Breast epithelium (tissue), 4 donors: ENCODE measurements at places on chromosomes 13 and 19. TPM values are rescaled to one million over a fixed set of nuclear protein-coding genes. Genes with fewer than 3 reads are reported as not detected.

DNA sequence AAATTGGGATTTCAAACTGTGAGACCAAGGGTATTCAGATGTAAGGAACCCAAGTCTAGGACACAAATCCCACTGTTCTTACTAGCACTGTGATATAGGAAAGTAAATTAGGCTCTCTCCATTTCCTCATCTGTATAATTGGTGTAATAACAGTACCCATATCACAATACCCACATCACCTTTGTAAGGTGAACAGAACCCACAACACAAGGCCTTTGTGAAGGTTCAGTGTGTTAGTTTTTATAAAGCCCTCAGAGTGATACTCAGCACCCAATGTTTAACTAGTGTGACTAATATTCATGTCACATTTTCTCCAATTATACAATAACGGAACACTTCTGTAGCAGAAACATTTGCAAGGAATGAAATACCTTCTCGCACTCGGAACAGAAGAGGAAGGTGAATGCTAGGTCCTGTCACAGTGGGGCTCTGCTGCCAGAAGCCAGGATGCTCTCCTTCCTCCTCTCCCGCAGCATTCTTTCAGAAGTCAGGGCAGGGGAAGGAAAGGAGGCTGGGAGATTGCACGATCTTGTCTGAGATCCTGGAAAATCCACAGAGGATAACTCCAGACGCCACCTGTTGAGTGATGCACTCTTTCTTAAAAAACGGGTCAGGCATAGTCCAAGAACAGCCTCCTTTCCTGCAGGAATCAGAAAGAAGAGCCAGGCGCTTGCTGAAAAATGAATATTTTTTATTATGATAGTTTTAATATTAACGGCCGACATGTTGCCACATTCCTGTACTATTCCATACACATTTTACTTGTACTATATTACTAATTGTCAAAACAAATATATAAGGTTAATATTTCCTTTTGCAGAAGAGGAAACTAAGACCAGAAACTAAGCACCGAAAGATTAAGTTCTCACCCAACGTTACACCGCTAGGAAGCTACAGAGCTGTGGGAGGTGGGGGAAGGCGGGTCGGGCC, 762 bp downstream of the ZNF45 start:
- DNase-seq: no peak

Gene KLHL1
- total RNA-seq: not detected

GRCh38 chr13:40568246-40569023, 98.0 kb downstream of the FOXO1 start:
- DNase-seq: no peak

DNA sequence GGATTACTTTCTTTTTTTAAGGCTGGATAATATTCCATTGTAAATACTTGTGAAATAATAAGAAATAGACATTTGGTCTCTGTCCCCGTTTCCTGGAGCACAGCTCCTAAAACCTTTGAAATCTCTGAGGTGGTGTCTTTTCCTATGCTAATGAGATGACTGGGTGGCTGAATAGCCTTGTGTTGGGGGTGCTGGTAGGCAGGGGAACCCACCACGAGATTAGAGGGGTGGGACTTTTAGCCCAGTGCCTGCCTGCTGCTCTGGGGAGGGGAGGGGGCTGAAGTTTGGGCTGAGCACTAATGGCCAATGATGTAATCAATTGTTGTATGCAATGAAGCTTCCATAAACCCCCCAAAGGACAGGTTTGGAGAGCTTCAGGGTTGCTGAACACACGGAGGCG, 175.7 kb downstream of the FGF9 start:
- DNase-seq: no peak

DNA sequence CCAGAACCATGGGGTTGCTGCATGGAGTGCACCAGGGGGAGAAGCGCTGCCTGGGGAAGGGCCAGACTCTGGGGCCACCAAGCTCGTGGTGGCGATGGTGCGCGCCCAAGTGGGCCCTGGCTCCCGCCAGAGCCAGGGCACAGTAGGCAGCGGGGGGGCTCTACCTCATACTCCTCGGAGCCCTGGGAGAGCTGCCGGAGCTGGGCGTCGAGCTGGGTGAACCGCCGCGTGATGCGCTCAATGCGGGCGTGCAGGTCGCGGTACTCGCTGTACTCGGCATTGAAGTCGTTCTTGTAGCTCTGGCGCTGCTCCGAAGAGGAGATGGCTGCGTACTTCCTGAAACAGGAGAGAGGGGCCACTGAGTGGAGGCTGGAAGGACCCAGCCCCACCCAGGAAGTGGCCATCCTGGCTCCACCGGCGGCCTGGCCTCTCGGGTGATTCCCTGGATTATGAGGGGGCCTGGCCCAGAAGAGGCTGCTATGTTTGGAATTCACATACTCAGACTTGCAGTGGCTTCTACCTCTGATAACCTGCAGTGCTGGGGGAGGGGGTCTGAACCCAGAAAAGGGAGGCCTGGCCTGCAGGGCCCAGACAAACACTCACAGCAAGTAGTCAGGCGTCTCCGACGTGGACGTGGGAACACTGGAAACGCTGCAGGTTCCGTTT, 8.3 kb upstream of the ISYNA1 start:
- no peak for DNase-seq

Gene GAPDHS
- total RNA-seq: not detected

GRCh38 chr13:72149701-72150100, 282.7 kb upstream of the DACH1 start:
- DNase-seq: no peak

- no peak for DNase-seq
Measured at GRCh38 chr19:58479303-58479702, 3.2 kb downstream of the ZNF446 start.

DNA sequence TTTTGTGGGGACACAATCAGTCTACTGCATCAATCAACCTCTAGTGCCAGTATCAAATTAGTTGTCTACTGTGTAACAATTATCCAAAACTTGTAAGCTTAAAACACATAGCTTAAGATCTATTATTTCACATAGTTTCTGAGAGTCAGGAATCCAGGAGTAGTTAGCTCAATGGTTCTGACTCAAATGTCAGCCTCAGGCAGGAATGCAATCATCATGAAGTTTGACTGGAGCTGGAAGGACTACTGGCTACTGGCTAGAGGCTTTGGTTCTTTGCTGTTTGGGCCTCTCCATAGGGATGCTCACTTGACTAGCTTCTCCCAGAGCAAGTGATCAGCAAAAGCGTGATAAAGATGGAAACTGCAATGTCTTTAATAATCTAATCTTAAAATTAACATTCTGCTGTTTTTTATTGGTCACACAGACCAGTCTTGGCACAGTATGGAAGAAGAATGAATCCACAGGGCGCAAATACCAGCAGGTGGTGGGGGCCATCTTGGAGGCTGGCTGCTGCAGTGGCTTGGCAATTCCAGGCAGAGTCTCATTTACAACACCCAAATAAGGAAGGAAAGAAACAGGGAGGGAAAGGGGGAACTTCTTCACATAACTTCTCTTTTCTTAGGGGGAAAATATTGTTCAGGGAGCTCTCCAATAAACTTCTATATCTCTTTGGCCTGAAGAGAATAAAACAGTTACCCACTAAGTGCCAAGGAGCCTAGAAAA, 15.7 kb downstream of the CAB39L start:
- no peak for DNase-seq

- no peak for DNase-seq
Measured at GRCh38 chr13:23391752-23392151, 41.8 kb downstream of the SACS start.

- no peak for DNase-seq
Measured at GRCh38 chr13:110436276-110436675, 125.2 kb downstream of the RAB20 start.
